ENCODE measurements at places on chromosomes 12 and 14.

DNA sequence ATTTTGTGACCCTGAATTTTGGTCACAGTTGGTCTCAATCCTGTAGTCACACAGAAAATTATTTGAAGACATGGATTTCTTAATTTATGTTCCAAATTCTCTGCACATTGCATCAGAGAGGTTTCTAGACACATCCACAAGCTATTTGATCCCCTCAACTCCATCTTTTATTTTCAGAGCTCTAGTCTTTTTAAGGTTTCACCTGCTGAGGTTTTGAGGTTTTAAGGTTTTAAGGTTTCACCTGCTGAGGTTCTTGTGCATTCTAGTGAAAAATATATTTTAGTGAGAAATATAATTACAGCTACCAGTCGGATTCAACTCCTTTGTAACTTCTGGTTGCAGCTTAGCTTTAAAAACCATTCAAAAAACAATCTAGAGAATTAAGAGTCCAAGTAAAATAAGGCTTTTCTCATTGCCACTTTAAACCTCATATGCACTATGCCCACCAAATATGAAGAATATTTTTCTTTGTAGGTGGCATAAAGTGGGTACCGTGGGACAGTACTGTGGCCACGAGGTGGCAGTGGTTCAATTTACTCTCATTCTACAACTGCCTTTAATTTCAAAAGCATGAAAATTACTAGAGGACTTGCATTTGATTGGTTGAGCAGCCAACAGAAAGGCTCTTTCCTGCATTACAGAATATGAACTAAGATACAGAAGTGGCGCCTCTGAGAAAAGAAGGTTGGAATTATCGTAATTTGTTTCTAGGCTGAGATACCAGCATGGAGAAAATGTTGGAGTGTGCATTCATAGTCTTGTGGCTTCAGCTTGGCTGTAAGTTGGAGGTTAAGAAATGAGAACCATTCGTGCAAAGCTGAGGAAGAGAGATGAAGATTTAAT, 366.5 kb upstream of the OR4E1 start:
- DNase-seq = no peak

- DNase-seq = no peak
These were observed 7.4 kb upstream of the OR10P1 start for GRCh38 chr12:55629058-55629841.

- no peak for DNase-seq
These were observed 254.6 kb downstream of the FBXL14 start for GRCh38 chr12:1339618-1340319.

DNA sequence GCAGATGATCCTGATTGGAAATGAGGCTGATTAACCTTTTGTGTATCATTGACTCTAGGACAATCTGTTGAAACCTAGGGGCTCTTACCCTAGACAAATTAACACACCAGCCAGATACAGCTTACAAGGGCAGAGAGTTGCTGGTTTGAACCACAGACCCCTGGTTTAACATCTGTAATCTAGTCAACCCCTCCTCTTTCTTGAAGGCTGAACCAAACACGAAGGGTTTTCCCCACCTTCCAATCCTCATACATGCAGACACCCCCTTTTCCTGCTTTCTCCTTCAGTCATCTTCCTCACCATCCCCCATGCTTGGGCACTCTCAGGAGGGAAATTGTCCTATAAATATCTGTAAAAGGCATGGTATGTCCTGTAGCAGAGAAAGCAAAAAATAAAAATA, 126.0 kb upstream of the HIF1A start:
- DNase-seq = no peak

- no peak for DNase-seq
These were observed 21.1 kb downstream of the MOAP1 start for GRCh38 chr14:93163564-93163963.

GRCh38 chr14:39474416-39474911, 42.2 kb upstream of the FBXO33 start:
- no peak for DNase-seq

DNA sequence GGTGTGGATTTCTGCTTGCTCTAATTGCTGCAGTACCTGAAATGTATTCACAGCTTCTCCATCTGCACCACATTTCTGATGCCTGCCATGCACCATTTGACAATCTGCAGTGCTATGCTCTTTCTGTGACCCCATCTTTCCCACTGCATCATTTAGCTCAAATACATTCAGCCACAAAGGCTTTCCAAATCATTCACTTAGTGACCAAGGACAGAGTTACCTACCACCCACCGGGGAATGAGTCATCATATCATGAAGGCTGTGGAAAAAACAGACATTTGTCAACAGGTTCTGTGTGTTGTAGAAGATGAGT, 465.5 kb upstream of the ATP2B1 start:
- peak; percentile 11 for DNase-seq

GRCh38 chr12:94872971-94873733, 130.3 kb downstream of the NDUFA12 start:
- no peak for DNase-seq

DNA sequence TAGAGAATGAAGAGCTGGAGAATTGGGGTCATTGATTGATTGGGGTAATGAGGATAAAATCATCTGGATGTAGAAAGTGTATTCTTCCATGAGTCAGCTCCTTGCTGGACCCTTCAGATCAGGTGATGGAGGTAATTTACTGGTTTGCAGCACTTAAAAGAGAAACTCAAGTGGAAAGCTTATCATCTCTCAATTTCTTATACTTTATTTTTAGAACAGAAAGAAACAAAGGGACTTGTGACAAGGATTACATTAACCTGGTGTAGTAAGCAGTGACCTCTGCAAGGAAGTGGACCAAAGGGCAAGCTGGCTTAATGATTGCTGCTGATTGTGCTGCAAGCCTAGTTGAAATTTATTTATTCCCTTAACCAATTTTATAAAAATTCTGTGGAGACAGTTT, 405.0 kb downstream of the TRHDE start:
- DNase-seq = no peak

DNA sequence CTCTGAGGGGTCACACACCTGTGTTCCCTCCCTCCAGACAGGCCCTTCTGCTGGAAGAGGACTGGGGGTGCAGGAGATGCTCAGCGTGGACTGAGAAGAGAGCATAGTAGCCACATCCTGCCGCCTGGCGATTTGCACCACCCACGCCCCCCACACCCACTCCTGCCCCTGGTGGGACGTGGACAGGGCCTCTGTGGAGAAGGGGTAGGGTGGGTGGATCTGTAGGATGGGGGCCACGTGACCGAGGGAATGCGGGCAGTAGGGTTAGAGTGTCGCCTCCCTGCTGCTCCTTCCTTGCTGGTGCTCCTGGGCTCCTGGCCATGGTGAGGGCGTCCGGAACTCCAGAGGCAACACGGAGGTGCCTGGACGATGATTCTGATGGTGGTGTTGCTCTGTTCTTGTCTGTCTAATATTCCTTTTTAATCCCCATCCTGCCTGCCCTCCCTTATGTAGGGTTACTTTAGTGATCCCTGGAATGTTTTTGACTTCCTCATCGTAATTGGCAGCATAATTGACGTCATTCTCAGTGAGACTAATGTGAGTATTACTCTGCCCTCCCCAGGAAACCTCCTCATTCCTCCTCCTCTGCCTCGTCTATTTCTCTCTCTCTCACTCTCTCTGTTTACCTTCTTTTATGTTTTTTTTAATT, 161.5 kb upstream of the FKBP4 start:
- DNase-seq = no peak

- DNase-seq = no peak
These were observed 380.1 kb downstream of the EGLN3 start for GRCh38 chr14:33570694-33571310.

- DNase-seq = no peak
These were observed 70.2 kb upstream of the TCL1A start for GRCh38 chr14:95784137-95784536.

- no peak for DNase-seq
These were observed 4.2 kb downstream of the RNU4-2 start for GRCh38 chr12:120287491-120287890.

DNA sequence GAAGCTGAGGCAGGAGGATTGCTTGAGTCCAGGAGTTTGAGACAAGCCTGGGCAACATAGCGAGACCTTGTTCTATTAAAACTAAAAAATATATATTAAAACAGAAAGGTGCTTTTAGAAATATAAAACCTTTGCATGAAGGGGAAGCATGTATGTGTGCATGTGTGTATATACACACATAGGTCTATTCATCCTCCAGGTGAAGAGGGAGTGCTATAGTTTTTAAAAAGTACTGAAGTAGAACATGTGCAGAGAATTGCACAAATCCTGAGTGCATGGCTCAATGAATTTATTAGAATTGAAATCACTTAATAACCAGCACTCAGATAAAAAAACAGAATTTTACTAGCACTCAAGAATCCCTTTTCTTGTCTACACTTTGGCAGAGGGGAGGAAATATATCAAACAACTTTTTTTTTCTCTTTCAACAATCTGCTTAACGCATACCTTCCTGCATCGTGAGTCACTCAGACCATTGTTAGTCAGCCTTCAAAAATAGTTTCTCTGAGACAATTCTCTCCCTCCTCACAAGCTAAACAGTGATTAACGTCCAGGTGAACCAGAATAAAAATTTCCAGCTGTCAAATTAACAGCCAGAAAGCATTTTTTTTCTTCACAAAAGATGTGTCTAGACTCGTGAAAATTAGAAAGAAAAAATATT, 17.7 kb upstream of the NEDD1 start:
- DNase-seq = no peak

DNA sequence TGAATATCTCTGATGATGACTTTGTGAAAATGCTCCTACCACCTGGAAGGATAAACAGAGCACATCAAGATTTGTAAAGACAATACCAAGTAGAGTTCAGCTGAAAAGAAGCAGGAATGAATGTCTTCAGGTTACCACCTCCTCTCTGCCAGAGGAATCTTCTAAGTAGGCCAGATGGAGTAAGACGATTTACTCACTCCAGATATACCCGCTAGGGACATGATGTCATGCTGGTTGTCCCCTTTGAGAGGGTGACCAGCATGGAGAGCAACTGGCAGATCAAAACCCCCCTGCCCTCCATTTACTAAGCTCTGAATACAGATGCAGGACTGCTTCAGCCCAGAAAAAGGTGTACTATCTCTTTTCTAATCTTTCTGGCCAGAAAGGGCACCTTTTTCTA, 39.3 kb upstream of the HSPB8 start:
- no peak for DNase-seq

DNA sequence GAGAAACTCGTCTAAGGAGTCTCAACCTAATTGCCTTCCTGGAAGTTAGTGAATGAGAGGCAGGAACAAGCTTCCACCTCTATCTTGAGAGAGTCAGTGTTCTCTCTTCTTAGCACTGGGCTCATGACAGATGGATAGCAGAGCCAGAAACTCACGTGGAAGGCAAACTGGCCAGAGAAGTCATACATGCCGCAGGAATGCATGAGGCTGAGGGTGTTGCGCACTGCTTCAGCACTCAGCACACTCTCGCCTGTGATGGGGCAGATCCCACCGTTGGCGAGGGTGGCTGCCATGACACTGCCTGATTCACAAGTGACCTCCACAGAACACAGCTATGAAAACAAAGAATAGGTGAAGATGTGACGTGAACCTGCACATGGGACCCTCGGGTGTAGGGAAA, 6.0 kb downstream of the SPRYD4 start:
- no peak for DNase-seq

- no peak for DNase-seq
These were observed 126.6 kb downstream of the SCARB1 start for GRCh38 chr12:124737040-124737419.
